ENCODE measurements at places on chromosomes 1 and 21.

- no peaks in the 10 kb centered on the region for H3K27me3 ChIP-seq
- no peaks in the 10 kb centered on the region for H3K36me3 ChIP-seq
- H3K4me1 ChIP-seq, result no peaks in the 10 kb centered on the region
- DNase-seq, result no peak
- no peak overlapping the region for H3K27ac ChIP-seq
- no peak overlapping the region for H3K4me3 ChIP-seq
Observed at GRCh38 chr1:55380355-55380970, 165.3 kb upstream of the USP24 start.

DNA sequence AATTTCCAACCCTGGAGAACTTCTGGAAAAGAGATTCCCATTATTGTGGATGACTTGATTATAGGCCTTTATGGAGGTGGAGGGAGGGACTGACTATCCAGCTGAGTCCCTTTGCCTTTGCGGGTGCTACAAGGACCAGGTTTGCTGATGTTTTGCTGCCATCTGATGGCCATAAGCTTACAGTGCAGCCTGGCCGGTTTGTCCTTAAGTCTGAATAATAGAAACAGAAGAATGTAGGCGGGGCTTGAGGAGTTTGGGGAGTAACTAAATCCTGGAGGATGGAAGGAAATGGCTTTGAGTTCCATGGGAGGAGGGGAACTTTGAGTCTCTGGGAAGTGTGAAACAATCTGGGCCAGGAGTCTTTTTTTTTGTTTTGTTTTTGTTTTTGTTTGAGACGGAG lies 55.7 kb upstream of the CD1D start:
- no peaks in the 10 kb centered on the region for H3K4me1 ChIP-seq
- H3K27me3 ChIP-seq, result no peaks in the 10 kb centered on the region
- peak; percentile 86 for DNase-seq
- no peaks in the 10 kb centered on the region for H3K36me3 ChIP-seq
- H3K27ac ChIP-seq, result no peak overlapping the region
- H3K4me3 ChIP-seq, result no peak overlapping the region

- H3K4me1 ChIP-seq, result no peaks in the 10 kb centered on the region
- H3K27ac ChIP-seq, result no peak overlapping the region
- no peaks in the 10 kb centered on the region for H3K27me3 ChIP-seq
- DNase-seq, result no peak
Observed at GRCh38 chr1:225987491-225988316, 11.4 kb downstream of the SDE2 start.

GRCh38 chr1:67571901-67572593 lies 113.0 kb upstream of the GADD45A start:
- no peaks in the 10 kb centered on the region for H3K36me3 ChIP-seq
- no peak overlapping the region for H3K4me3 ChIP-seq
- no peaks in the 10 kb centered on the region for H3K4me1 ChIP-seq
- DNase-seq, result no peak
- H3K27me3 ChIP-seq, result no peaks in the 10 kb centered on the region

DNA sequence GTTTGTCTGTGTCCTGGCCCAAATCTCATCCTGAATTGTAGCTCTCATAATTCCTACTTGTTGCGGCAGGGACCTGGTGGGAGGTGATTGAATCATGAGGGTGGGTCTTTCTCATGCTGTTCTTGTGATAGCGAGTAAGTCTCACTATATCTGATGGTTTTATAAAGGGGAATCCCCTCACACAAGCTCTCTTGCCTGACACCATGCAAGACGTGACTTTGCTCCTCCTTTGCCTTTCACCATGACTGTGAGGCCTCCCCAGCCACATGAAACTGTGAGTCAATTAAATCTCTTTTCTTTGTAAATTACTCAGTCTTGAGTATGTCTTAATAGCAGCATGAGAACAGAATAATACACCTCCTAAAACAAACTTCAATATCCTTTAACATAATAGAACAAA lies 1065.6 kb downstream of the PLA2G4A start:
- no peak for DNase-seq
- no peak overlapping the region for H3K27ac ChIP-seq
- no peak overlapping the region for H3K4me3 ChIP-seq

- no peaks in the 10 kb centered on the region for H3K27me3 ChIP-seq
- no peak overlapping the region for H3K27ac ChIP-seq
- H3K4me1 ChIP-seq, result no peaks in the 10 kb centered on the region
- H3K36me3 ChIP-seq, result no peaks in the 10 kb centered on the region
- DNase-seq, result no peak
Observed at GRCh38 chr1:201015551-201016091, 7.9 kb downstream of the KIF21B start.

Measured in aorta (tissue), 5 donors.